Stimulated activated CD4-positive, alpha-beta T cell treated with anti-CD3 and anti-CD28 coated beads, Interleukin-4, amount 100 ng/mL, for 48 hours (primary cell): ENCODE measurements at places on chromosomes 12 and 14.

DNA sequence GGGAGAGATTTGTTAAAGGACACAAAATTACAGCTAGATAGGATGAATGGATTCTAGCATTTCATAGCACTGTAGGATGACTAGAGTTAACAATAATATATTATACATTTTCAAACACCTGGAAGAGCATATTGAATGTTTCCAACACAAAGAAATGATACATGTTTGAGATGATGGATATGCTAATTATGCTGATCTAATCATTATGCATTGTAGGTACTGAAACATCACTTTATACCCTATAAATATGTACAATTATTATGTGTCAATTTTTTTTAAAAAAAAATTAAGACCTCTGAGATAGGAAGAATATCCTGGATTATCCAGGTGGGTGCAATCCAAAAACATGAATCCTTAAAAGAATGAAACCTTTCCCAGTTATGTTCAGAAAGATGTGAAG lies 100.3 kb upstream of the CPNE8 start:
- DNase-seq = no peak

GRCh38 chr14:104212206-104213095 lies 74.1 kb downstream of the KIF26A start:
- no peak for DNase-seq

DNA sequence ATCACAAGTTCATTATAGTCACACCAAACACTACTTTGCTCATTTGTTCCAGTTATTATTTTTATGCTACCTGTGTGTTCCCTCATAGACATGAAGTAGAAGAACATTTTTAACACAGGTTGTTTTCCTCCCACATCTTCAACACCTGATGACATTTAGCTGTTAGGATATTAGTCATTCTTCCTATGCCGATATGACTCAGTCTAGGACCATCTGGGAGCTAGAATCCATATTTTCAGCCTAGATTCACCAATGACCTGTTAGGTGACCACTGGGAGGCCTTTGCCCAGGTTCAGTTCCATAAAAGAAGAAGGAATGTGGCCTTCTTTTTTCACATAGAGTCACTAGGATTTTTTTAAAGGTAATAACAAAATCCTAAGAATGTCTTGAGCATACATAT lies 222.8 kb downstream of the C12orf42 start:
- no peak for DNase-seq

DNA sequence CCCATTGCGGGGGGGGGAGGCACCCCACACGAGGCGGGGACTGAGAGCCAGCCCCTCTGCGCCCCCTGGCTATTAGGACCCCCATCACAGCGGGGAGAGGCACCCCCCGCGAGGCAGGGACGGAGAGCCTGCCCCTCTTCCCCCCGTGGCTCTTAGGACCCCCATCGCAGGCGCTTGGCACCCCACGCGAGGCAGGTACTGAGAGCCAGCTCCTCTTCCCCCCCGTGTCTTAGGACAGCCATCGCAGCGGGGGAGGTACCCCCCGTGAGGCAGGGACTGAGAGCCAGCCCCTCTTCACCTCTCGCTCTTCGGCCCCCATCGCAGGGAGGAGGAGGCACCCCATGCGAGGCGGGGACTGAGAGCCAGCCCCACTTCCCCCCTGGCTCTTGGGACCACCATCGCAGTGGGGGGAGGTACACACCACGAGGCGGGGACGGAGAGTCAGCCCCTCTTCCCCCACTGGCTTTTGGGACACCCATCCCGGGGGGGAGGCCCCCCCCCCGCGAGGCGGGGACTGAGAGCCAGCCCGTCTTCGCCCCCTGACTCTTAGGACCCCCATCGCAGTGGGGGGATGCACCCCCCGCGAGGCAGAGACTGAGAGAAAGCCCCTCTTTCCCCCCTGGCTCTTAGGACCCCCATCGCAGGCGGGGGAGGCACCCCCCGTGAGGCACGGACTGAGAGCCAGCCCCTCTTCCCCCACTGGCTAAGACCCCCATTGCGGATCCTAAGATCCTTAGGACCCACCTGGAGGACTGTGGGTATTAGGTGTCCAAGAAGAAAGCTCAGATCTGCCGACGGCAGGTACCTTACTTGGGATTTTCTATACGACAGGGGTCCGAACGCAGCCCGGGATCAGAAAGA lies 198.6 kb upstream of the PZP start:
- no peak for DNase-seq

GRCh38 chr14:59026081-59026480 lies 162.4 kb upstream of the DAAM1 start:
- no peak for DNase-seq

DNA sequence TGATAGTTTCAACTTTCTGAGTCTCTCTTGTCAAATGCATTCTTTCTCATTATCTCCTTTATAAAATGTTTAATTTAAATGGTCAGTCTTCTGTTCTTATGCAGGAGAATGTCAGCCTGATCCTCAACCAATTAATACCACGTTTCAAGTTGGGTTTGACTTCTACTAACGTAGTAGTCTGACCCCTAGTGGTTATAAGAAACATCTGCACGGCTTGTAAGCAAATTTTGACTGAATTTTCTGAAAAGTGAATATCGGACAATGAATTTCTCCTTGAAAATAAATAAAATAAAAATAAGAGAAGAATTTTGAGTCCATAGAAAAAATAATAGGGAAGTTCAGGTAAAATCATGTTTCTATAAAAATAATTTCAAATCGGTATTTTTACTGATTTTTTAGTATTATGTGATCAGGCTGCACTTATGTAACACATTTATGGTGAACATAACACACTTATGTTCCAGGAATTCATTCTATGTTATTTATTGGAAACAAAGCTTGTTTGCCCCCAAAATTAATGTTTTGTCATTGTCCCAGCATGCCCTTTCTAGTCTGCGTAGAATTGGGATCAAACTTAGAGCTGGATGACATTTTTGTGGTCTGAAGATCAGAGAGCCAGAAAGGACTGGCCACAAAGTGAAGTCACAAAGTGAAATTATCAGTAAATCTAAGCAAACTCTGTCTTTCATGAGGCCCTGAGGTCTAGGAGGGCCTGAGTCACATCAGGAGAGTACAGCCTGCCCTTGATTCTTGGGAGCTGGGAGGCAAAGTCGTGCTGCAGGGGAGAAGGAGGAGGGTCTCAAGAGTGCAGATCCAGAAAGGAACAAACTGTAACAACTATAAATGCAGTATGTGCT lies 101.2 kb upstream of the STXBP6 start:
- DNase-seq = no peak

DNA sequence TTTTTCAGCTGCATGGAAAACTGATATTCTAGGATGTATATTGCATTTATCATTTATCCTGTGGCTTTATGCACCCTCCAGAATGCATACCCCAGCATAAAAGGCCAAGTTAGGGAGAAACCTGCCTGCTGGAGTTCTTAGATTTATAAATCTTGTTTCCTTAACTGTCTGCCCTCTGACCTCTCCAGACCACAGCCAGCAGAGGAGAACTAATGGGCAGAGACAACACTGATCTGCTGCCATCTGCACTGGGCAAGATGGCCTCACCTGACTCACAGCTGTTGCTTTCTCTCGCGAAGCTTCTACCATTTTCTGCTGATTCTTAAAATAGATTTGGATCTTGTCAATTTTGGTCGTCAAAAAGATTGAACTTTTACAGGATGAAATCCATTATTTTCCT lies 65.8 kb downstream of the PPP2R5C start:
- DNase-seq = no peak

- no peak for DNase-seq
These were observed 58.1 kb downstream of the IFT81 start for GRCh38 chr12:110182281-110182680.

DNA sequence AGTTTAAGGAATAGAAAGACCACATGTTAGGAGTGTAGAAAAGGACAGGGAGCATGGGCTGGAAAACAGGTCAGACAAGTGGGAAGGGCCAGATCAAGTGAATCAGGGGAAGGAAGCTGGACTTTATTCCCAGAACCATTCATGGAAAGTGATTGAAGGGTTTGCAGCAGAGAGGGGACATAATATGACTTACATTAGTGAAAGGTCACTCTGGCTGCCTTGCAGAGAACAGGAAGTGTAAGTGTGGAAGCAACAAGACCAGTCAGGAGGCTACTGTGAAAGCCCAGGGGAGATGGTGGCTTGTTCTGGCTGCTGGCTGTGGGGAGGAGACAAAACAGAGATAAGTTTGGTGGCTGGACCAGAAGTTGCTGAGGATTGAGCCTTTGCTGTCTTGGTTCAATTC lies 69.1 kb downstream of the VCPKMT start:
- no peak for DNase-seq
